ENCODE measurements at places on chromosomes 5 and 9. TPM values are rescaled to one million over a fixed set of nuclear protein-coding genes. Genes with fewer than 3 reads are reported as not detected.

KLHL9 gene
- 18.5 TPM for total RNA-seq

TESK1 gene
- 29.8 TPM for total RNA-seq

PCDHB15 gene
- total RNA-seq = 0.09 TPM

NFIB gene
- 6.8 TPM for total RNA-seq

WNK2 gene
- total RNA-seq = 5.8 TPM

FABP6 gene
- total RNA-seq = 0.53 TPM

PCDHB8 gene
- total RNA-seq = 0.30 TPM

LCN1 gene
- total RNA-seq = 0.20 TPM
